NCI-H1092 treated with DMSO at 0.1 percent for 48 hours (cell line): ENCODE measurements at places on chromosomes 4 and X.

- no peak for DNase-seq
Measured at GRCh38 chrX:133297284-133297683, 79.1 kb upstream of the TFDP3 start.

GRCh38 chrX:105260291-105261043 lies 40.0 kb upstream of the TEX13A start:
- no peak for DNase-seq

DNA sequence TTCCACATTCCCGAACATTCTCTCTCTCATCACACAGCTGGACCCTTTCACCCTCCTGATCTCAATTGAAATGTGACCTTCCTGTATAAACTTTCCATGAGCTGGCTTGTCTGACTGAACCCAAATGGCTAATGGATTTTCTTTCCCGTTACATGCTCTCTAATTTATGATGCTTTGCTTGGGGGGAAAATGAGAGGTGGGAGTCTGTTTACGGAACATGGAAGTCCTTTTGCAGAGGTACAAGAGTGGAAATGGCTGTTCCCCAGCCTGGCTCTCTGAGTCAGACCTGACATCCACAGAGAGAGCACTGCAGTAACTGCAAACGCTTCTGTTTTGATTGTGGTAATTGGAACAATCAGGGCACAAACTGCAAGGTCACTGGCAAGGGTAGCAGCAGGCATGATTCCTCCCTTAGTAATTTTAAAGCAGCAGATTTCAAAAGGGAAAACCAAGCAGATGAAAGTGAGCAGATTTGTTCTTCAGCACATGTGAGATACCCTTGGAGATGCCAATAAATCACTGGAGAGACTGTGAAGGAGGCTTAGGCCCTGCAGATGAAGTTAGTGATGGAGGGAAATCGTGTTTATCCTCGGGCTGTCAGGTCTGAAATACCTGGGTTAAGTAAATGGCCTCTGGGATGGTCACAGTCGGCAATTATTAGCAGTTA lies 83.9 kb downstream of the SNCA start:
- DNase-seq, result no peak

GRCh38 chrX:619451-619811 lies 11.2 kb upstream of the SHOX start:
- no peak for DNase-seq

DNA sequence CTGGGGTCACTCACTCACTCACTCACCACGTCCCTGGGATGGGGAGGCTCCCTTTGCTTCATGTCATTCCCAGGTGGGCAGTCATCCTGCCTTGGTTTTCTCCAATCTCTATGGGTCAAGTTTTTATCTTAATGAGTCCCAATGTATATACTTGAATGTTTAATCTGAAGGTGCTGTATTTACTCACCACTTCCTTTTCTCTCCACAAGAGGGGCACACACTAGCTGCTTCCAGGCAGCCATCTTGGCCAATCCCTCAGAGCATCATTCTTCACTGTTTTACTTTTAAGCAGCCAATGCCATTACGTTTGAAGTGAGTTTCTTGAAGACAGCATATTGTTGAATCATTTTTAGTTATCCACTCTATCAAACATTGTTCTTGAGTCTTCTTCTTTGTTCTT lies 153.4 kb upstream of the ARSJ start:
- DNase-seq, result no peak

- DNase-seq, result no peak
Measured at GRCh38 chr4:40953283-40954087, 203.7 kb downstream of the NSUN7 start.

DNA sequence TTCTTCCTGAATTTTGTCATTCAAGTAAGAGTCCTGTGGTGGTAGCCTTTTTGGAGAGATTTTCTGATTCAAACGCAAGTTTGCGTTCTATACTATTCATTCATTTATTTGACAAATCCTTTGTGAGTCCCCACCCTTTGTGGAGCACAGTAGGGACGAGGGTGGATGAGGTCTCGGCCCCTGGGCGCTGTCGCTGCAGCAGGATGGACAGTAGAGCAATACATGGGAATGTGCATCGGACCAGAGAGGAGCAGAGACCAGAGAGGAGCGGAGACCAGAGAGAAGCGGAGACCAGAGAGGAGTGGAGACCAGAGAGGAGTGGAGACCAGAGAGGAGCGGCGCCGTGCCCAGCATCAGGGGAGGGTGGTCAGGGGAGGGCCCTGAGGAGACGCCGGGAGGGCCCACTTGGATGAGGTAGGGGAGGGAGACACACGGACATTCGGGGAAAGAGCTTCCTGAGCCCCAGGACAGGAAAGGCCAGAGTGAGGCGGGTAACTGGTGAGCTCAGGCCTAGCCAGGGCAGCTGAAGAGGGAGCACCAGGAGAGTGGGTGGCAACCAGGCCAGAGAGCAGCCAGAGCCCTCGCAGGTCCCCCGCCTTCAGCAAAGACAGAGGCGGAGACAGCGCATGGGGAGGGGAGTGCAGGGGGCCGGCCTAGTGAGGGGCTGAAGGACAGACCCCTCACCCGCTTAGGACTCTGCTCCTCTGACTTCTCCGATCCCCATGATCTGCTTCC lies 67.3 kb downstream of the NAT8L start:
- DNase-seq, result no peak

DNA sequence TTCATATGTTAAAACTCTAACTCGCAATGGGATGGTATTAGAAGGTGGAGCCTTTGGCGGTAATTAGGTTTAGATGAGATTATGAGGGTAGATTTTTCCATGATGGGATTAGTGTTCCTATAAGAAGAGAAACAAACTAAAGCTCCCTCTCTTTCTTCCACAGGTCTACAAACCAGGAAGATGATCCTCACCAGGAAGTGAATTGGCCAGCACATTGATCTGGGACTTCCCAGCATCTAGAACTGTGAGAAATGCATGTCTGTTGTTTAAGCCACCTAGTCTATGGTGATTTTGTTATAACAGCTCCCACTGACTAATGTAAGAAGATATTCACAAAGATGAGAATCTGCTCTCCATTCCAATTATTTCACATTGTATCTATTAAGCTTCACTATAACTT lies 2266.9 kb downstream of the PCDH7 start:
- no peak for DNase-seq

DNA sequence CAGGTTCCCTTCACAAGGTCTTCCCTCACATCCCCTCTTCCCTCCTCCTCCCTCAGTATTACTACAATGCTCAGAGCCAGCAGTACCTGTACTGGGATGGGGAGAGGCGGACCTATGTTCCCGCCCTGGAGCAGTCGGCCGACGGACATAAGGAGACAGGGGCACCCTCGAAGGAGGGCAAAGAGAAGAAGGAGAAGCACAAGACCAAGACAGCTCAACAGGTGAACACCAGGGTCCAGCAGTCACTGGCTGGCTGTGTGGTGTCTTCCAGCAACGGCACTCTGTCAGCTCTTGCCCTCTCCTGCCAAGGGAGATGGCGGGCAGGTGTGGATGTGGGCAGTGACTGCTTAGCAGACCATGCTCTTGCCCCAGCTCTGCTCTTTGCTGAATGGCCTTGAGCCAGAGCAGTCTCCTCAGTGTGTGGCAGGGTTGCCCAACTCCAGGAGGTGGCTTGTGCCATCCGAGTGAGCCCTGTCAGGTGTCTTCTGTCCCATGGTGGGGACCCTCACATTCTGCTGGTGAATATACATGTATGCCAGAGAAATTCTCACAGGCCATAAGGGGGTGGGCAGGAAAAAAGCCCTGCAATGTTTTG lies 11.4 kb upstream of the UBA1 start:
- no peak for DNase-seq

GRCh38 chr4:187128976-187129375 lies 405.3 kb upstream of the FAT1 start:
- DNase-seq, result no peak

GRCh38 chr4:125482822-125483221 lies 168.1 kb downstream of the FAT4 start:
- DNase-seq, result no peak

DNA sequence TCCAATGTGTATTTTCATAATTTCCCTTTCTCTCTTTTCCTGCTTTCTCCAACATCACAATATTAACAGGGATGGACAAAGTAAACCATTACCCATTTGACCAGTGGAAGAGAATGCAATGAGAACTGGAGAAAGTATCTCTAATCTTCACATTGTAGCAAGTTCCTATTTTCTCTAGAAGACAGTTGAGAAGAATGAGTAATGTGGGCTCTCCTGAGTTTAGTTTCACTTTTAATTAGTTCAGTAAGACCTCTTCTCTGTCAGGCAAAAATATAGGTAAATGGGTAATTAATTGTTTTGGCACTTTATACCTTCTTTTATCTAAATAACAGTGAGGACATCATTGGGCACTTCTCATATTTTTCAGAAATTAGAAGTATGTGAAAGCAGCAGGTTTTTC lies 602.0 kb downstream of the GLUD2 start:
- no peak for DNase-seq

DNA sequence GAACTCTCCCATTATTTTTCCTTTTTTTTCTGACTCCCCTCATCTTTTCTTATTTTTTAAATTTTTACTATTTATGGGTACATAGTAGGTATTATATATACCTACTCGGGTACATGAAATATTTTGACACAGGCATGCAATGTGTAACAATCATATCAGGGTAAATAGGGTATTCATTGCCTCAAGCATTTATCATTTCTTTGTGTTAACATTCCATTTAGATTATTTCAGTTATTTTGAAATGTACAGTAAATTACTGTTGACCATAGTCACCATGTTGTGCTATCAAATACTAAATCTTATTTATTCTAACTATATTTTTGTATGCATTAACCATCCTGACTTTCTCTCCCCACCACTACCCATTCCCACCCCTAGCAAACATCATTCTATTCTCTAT lies 33.8 kb upstream of the SLIT2 start:
- DNase-seq, result no peak

GRCh38 chr4:8167291-8167690 lies 8.7 kb upstream of the ABLIM2 start:
- DNase-seq, result no peak

GRCh38 chrX:118550792-118551191 lies 55.2 kb downstream of the DOCK11 start:
- DNase-seq, result no peak

DNA sequence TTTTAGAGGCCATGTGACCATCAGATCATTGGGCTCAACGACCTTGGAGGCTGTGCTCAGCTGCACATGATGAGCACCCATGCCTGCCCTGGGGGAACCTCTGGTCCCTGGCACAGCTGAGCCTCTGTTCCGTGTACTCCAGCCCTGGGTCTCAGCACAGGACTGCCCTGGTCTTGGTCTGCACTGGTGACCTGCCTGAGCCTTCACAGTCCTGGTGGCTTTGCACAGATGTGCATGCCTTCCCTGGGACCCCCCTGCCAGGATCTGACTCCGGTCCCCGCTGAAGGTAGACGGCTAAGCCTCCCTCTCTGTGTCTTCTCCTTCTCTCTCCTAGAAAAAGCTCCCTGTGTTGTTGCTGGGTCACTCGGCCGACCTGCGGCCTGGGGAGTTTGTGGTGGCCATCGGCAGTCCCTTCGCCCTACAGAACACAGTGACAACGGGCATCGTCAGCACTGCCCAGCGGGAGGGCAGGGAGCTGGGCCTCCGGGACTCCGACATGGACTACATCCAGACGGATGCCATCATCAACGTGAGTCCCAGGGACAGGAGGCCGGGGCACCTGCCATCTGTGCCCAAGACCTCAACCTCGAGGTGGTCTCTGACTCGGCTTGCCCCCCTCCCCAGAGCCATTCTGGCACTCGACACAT lies 21.6 kb downstream of the HTRA3 start:
- DNase-seq, result no peak

DNA sequence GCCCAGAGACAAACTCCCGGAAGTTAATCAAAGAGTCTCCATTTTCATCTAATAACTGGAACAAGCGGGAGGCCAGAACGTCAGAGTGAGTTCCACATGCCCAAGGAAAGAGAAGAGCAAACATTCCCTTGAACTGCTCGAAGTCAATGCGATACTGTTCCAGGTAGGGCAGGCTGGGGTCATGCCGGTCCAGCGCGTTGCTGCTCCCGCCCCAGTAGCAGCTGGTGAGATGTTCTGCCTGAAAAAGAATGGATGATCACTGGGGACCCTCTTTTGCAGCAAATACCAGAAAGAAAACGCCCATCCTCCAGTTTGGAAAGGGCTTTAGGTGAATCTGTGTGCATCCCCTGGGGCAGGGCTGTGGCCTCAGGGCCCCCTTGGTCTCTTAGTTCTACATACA lies 65.2 kb upstream of the UCP1 start:
- DNase-seq, result no peak

GRCh38 chrX:39309721-39310152 lies 508.5 kb downstream of the MID1IP1 start:
- no peak for DNase-seq

GRCh38 chrX:42823443-42823842 lies 45.5 kb upstream of the PPP1R2C start:
- DNase-seq, result no peak
